ENCODE measurements at places on chromosomes 6 and 20. TPM values are rescaled to one million over a fixed set of nuclear protein-coding genes. Genes with fewer than 3 reads are reported as not detected.

C20orf141 gene
- not detected for total RNA-seq

RALGAPA2 gene
- total RNA-seq: 24.8 TPM

PBOV1 gene
- total RNA-seq: not detected

PNLDC1 gene
- 0.10 TPM for total RNA-seq

CSTF1 gene
- 36.0 TPM for total RNA-seq

OLIG3 gene
- total RNA-seq: 3.3 TPM

CLDN20 gene
- 0.79 TPM for total RNA-seq

HFE gene
- 5.9 TPM for total RNA-seq

NRSN1 gene
- total RNA-seq: 3.2 TPM

FOXF2 gene
- total RNA-seq: 7.6 TPM

NHLRC1 gene
- 2.4 TPM for total RNA-seq

NKAPL gene
- total RNA-seq: 3.3 TPM

All from spinal cord (tissue), 10 donors.